Tracheal epithelial cell (primary cell): ENCODE measurements at places on chromosomes 6 and 20. TPM values are rescaled to one million over a fixed set of nuclear protein-coding genes. Genes with fewer than 3 reads are reported as not detected.

The ARG1 gene
- not detected in 2 replicates for total RNA-seq

The PLAGL1 gene
- 3.2 and 4.3 TPM in 2 replicates for total RNA-seq

The IL17A gene
- total RNA-seq: not detected in 2 replicates

The TINAG gene
- total RNA-seq: 2.9 TPM in 1 of 2 replicates, not detected in the other

The HLA-DQB2 gene
- not detected in 2 replicates for total RNA-seq

The FILIP1 gene
- total RNA-seq: under 0.01 TPM in 2 replicates

The PRR3 gene
- 0.72 and 1.5 TPM in 2 replicates for total RNA-seq

The C4B gene
- 1.2 and 2.3 TPM in 2 replicates for total RNA-seq

The HMGCLL1 gene
- total RNA-seq: 0.48 TPM in 1 of 2 replicates, not detected in the other

The WFDC5 gene
- 2.4 TPM in 1 of 2 replicates, not detected in the other for total RNA-seq

The BPI gene
- not detected in 2 replicates for total RNA-seq

The PRRT1 gene
- not detected in 2 replicates for total RNA-seq
